Tracheal epithelial cell (primary cell): ENCODE measurements at places on chromosomes 2 and 18. TPM values are rescaled to one million over a fixed set of nuclear protein-coding genes. Genes with fewer than 3 reads are reported as not detected.

Gene CCNT2
- total RNA-seq, result 17.4 and 21.1 TPM in 2 replicates

Gene DYTN
- total RNA-seq, result not detected in 2 replicates

Gene RAX
- not detected in 2 replicates for total RNA-seq

Gene MYL12B
- 542 and 641 TPM in 2 replicates for total RNA-seq

Gene TMEFF2
- under 0.01 TPM in 1 of 2 replicates, not detected in the other for total RNA-seq

Gene MROH2A
- not detected in 2 replicates for total RNA-seq

Gene KRTCAP3
- 28.0 and 28.6 TPM in 2 replicates for total RNA-seq

Gene ABCB11
- under 0.01 TPM in 1 of 2 replicates, not detected in the other for total RNA-seq

Gene SIX3
- not detected in 2 replicates for total RNA-seq

Gene STK16
- 25.5 and 36.0 TPM in 2 replicates for total RNA-seq

Gene ADD2
- total RNA-seq, result 0.24 TPM in 1 of 2 replicates, not detected in the other

Gene MC2R
- not detected in 2 replicates for total RNA-seq

Gene SERPINB4
- total RNA-seq, result 8.1 and 10.8 TPM in 2 replicates

Gene TUBA3D
- not detected in 2 replicates for total RNA-seq

Gene CYP27C1
- total RNA-seq, result 0.43 and 1.4 TPM in 2 replicates

Gene GAL3ST2
- not detected in 2 replicates for total RNA-seq

Gene RNU2-63P
- total RNA-seq, result not detected in 2 replicates

Gene SMAD4
- total RNA-seq, result 45.6 and 50.8 TPM in 2 replicates

Gene OTOS
- not detected in 2 replicates for total RNA-seq

Gene PJVK
- total RNA-seq, result 0.72 TPM in 1 of 2 replicates, not detected in the other

Gene MITD1
- 13.2 and 24.6 TPM in 2 replicates for total RNA-seq

Gene TSPYL6
- not detected in 2 replicates for total RNA-seq

Gene NAT8
- total RNA-seq, result not detected in 2 replicates

Gene B3GNT7
- total RNA-seq, result 0.21 and 1.7 TPM in 2 replicates

Gene RNASEH1
- total RNA-seq, result 26.4 and 29.6 TPM in 2 replicates

Gene GPC1
- total RNA-seq, result 130 and 172 TPM in 2 replicates

Gene CXCR1
- not detected in 2 replicates for total RNA-seq

Gene SERPINB2
- 23.9 and 219 TPM in 2 replicates for total RNA-seq

Gene NTSR2
- not detected in 2 replicates for total RNA-seq

Gene IL36G
- 0.43 and 41.4 TPM in 2 replicates for total RNA-seq

Gene D2HGDH
- 14.5 and 19.8 TPM in 2 replicates for total RNA-seq

Gene COBLL1
- total RNA-seq, result 6.7 and 10.4 TPM in 2 replicates

Gene SMAD2
- total RNA-seq, result 68.8 and 86.5 TPM in 2 replicates

Gene CD226
- total RNA-seq, result under 0.01 and 1.9 TPM in 2 replicates

Gene TMEM178A
- total RNA-seq, result 0.43 TPM in 1 of 2 replicates, not detected in the other

Gene FRZB
- under 0.01 TPM in 1 of 2 replicates, not detected in the other for total RNA-seq

Gene INPP5D
- total RNA-seq, result 21.9 and 66.3 TPM in 2 replicates

Gene WNT10A
- 7.7 and 9.8 TPM in 2 replicates for total RNA-seq

Gene SYT4
- total RNA-seq, result not detected in 2 replicates

Gene GALR1
- total RNA-seq, result not detected in 2 replicates

Gene GREB1L
- total RNA-seq, result 2.1 and 2.7 TPM in 2 replicates

Gene XDH
- total RNA-seq, result 3.2 and 11.3 TPM in 2 replicates

Gene ZSCAN30
- total RNA-seq, result 6.3 and 11.3 TPM in 2 replicates

Gene REG1A
- not detected in 2 replicates for total RNA-seq

Gene RESP18
- total RNA-seq, result not detected in 2 replicates

Gene HAUS1
- 27.1 and 37.4 TPM in 2 replicates for total RNA-seq

Gene SNRNP200
- 39.8 and 43.5 TPM in 2 replicates for total RNA-seq

Gene CHRNG
- total RNA-seq, result not detected in 2 replicates

Gene CYP27A1
- 1.3 and 3.9 TPM in 2 replicates for total RNA-seq

Gene MYL12A
- total RNA-seq, result 462 and 784 TPM in 2 replicates

Gene TUBA3E
- total RNA-seq, result not detected in 2 replicates

Gene REEP1
- total RNA-seq, result 0.24 TPM in 1 of 2 replicates, not detected in the other

Gene CCBE1
- total RNA-seq, result 0.43 and 1.9 TPM in 2 replicates

Gene PLA2R1
- total RNA-seq, result 4.0 and 5.5 TPM in 2 replicates

Gene ANKRD36C
- 6.0 and 13.7 TPM in 2 replicates for total RNA-seq

Gene SDC1
- total RNA-seq, result 788 and 1,471 TPM in 2 replicates
